ENCODE measurements at places on chromosomes 11 and 22.
A peak's percentile ranks its signal among the peaks of the same experiment; 100 is the strongest.

GRCh38 chr11:74909812-74910211 is 39.1 kb downstream of the XRRA1 start:
- DNase-seq, result no peak

DNA sequence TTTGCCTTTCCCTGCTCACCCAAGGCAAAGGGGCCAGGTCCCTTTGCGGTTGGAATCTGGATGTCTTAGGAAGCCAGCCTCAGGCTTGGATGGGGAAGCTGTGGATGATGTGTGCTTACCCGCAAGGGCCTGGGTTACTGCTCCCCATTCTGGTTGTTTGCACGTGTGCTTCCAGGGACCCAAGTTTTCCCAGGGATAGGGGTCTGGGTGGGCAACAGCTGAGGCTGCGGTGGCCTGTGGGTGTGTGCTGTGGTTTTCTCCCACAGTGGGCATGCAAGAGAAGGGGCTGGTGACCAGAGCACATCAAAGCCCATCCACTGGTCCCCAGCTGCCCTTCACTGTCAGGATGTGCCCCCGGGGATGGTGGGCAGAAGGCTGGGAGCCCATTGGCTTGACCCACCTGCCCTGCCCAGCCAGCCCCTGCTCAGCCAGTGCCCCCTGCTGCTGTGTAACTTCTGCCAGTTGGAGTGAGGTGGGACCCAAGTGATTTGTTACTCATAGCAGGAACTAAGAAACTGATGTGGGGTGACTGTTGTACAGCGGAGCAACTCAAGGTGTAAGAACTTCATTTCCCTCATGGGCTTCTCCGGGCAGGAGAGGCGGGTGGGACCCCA is 3.3 kb downstream of the CAPN5 start:
- DNase-seq, result no peak

DNA sequence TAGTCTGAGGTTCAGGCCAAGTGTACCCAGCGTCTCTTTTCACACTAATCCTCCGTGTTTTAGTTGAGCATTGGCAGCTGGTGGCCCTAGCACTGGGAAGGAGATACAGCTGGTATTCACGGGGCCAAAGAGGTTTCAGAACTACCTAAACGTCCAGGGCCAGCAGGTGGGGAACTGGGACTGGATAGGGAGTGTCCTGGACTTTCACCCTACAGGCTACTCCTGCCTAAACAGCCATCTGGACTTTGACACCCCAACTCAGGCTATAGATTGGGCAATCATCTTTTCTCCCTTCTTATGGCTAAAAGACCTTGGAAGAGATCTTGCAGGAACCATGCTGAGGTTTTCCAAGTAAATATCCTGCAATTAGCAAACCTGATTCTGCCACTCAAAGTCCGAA is 2.8 kb downstream of the SPON1 start:
- no peak for DNase-seq

GRCh38 chr22:41417622-41418390 is 28.8 kb downstream of the TOB2 start:
- no peak for DNase-seq

DNA sequence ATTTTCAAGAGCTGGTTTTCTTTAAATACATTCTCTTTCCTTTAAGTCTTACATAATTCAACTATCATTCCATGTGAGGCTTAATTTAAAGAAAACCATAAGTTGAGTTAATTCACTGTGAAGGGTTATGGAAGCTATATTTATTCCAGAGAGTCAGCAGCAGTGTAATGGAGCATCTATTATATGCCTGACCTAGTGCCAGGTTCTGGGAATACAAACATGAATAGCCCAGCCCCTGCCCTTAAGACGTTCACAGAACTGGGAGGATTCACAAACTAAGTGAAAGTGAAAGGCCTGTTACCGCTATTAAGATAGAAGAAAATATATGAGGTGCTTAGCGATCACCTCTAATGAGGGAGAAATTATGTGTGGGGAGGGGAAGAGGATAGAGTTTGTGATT is 408.9 kb upstream of the CCDC90B start:
- DNase-seq, result no peak

GRCh38 chr11:128345316-128345715 is 242.0 kb downstream of the ETS1 start:
- DNase-seq, result no peak

GRCh38 chr11:14768526-14769188 is 123.4 kb downstream of the CYP2R1 start:
- no peak for DNase-seq

DNA sequence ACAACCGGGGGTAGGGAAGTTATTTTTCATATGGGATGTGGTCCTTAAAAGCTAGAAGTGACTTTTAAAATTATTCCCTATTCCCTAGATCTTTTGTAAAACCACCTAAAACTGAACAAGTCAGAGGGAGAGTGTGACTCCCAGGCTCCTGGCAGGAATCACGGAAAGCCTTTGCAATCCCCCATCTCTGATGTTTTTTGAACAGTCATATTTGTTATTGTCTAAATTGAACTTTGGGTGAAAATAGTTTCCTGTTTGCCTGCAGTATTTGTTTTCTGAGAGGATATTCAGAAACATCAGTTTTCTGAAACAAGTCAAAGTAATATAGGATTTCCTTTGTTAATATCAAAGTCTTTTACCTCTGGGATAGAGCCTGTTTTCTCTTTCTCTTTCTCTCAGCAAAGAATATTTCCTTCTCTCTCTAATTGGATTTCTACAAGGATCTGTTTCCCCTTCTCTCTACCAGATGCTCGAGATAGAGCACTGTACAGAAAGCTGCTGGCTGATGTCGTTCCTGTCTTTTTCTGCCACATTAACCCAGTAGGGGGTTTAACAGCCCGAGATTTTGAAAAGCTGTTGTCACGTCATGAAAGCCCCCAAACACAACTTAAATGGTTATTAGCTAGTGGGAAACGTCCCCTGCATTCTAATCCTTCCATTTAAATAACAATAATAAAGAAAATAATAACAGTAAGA is 132.2 kb upstream of the PITPNB start:
- DNase-seq, result no peak

DNA sequence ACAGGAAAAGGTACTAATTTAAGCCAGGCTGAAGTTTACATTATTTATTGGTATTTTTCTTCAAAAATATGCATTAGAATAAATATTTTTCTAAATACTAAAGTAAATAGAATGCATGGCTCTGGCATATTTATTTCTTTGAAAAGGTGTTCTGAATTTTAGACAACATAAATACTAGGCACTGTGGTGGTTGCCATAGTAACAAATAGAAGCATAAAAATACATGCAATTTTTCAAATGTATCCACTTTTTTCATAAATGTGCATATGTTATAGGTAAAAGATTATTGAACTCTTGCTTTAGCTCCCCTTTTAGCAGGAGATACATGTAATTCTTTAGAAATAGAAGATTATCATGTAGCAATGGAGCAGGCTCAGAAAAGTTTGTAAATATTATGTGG is 18.4 kb downstream of the DCDC1 start:
- DNase-seq, result no peak

DNA sequence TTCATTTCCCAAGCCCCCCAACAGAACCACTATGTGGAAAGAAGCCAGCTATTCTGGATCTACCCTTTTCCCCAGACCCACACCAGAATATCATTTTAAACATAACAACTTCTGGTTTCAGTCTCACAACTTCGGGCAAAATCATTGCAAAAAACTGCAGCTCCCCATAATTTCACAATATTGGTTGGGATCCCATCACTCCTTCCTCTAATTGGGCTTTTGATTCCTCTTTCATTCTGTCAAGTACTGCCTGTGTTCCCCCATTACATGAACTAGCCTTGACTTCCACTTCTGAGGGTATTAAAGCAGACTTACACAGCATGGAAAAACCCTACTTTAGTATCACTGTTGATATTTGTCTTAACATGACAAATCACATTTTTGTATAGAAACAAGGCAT is 4.1 kb upstream of the APOL3 start:
- no peak for DNase-seq

DNA sequence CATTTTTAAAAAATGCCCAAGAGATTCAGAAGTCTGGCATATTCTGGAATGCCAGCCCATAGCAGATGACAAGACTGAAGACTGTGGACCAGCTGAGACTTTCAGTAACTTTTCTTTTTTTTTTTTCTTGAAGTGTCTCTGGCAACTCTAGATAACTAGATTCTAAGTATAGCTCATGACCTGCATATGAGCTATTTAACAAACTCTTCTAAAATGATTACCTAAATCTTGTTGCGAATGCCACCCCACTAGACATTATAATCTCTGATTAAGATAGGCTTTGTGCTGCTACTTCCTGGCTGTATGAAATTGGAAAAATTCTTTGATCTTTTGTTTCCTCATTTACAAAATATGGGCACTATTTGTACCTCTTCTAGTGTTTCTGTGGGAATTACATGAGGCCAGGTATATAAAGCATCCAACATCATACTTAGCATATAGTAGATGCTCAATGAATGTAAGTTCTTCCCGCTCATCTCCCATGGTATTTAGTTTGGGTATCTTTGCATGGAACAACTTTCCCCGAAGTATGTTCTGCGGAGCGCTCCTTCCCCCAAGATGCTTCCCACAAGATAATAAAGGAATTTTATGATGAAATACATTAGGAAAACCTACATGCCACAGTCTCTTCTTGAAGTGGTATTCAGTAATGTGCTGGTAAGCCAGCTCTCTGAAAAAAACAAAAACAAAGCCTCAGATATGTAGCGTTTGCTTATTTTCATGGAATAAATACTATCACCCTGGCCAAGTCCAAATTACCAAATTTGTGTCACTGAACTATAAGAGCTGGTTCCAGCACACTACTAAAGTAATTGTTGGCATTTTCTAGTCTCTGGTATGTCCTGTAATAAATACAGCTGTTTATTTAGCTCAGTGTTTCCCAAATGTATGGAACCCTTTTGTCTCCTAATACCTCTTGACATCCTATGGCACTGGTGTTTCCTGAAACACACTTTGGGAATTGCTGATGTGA is 86.8 kb upstream of the TIMP3 start:
- no peak for DNase-seq

DNA sequence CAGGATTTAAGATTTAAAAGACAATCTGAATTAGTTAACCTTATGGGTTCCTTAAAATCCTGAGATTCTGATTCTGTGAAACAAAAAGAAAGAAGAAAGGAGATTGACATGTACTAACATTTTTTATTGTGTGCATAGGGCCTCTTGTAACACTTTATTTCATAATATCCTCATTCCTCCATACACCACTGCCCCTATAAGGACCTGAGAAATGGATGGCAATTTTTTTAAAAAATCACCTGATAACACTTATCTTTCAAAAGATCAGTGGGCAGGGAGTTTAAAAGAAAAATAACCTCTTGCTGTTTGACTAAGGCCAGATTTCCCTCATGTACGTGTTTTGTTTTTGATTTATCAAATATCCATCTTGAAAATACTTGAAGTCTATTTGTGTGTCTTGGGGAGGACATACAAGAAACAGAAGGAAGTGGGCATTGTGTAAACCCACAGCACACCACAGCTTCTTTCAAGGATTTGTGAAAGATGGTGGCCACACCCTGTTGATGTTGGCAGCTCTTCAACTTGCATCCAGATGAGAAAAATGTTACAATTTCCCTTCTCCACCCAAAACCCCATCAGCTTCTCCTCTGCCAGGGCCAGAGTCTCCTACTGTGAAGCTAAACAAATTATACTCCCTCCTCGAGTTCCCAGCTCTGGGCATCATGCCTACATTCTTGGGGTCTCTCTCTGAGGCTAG is 35.0 kb upstream of the MPEG1 start:
- no peak for DNase-seq

- peak; percentile 18 for DNase-seq
These were observed 1.1 kb downstream of the FXYD2 start for GRCh38 chr11:117823294-117823945.

GRCh38 chr11:15884777-15885540 is 471.4 kb downstream of the SOX6 start:
- no peak for DNase-seq

- no peak for DNase-seq
These were observed 568 bp upstream of the BIK start for GRCh38 chr22:43109921-43110443.

- no peak for DNase-seq
These were observed 263.7 kb upstream of the CADM1 start for GRCh38 chr11:115767883-115768282.

DNA sequence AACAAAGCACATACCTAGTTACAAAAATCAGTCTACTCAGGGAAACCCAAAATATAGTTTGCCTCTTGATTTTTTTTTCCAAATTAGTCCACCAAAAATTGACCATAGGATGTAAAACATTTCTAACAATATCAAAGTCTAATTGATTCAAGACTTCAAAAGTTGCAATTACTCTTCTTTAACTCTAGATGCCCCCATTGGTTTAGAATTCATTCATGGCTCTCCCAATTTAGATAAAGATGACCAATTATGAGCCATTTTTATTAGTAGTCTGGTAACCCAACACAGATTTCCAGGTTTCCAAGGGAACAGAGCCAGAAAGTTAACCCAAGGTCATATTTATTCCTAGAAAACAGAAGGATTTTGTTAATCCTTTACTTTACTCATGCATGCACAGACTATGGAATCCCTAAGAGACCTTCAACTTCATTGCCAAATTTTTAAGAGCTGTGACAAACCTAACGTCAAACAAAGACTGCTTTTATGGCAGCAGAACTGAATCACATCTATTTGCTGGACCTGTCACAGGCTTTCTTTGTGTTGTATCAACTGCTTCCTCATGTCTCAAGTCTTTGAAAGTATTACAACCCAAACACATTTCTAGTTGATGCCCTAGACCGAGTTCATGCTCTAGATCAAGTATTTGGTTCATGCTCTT is 55.3 kb downstream of the C22orf42 start:
- no peak for DNase-seq

DNA sequence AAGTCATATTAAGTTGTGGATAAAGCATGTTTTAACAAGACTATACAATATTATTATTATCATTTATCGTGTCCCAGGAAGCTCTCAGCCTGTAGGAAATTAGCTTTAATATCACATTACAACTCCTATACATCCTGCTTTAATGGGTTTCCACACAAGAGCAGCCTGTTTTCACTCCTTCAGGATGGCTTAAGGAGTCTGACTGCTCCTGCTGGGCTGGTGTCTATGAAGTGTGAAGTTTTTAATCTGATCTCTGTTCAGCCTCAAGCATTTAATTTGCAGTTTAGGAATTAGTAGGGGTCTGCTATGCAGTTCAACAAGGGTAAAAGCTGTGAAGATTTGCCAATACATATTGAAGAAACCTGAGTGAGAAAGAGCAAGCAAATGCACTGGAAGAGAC is 653.4 kb upstream of the LRRC4C start:
- DNase-seq, result no peak

DNA sequence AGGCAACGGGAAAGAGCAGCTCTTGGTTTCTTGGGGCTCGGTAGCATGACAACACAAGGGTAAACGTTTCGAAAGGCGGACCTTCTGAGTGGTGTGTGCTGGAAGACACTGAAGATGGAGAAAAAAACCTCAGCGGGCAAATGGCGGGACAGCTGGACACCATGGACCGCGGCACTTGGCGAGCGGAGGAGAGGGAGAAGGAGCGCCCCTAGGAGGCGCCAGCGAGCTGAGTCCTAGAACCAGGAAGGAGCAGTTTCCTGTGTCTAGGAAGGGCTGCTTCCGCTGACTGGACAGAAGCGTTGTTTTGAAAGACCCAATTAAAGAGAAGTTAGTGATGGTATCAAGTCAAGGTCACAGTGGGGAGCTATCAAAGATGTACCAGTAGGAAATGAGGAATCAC is 44.0 kb upstream of the OPCML start:
- DNase-seq, result no peak

Data from T-cell (primary cell).